ENCODE measurements at places on chromosomes 12 and 14. TPM values are rescaled to one million over a fixed set of nuclear protein-coding genes. Genes with fewer than 3 reads are reported as not detected.

DNA sequence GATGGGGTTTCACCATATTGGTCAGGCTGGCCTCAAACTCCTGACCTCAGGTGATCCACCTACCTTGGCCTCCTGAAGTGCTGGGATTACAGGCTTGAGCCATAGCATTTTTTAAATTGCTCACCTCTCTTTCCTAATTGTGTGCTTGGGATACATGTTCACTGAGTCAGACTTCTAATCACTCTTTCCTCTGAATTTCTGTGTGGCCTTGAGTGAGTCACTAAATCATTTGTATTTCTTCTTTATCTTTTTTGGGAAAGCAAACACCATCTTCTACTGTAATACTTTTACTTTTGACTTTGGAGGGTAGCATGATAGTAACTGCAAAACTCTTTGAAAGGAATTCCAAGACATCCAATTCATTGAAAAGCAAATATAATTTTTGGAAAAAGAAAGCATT, 60.8 kb downstream of the FLRT2 start:
- DNase-seq = no peak

DNA sequence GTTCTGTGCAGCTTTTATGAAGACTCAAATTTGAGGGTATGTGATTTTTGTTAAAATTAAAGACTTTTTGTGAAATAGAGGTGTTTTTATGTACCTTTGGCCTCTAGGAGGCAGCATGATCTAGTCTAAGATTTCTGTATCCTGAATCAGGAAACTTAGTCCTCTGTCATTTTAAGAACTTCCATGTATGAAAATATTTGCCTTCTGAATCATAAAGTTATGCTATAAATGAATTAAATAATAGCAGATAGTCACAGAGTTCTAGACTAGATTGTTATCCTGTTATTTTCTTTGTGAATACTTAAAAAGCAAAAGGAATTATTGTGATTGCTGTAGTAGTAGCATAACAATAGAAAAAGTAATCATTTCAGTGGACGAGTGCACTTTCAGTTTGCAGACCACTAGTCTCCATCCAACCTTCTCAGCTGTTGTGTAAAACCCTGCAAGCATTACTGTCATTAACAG, 56.3 kb downstream of the FGD4 start:
- DNase-seq = peak; percentile 56

GRCh38 chr12:2240390-2240789, 187.6 kb downstream of the CACNA1C start:
- no peak for DNase-seq

- no peak for DNase-seq
Measured at GRCh38 chr12:28082096-28082495, 108.2 kb upstream of the CCDC91 start.

- no peak for DNase-seq
Measured at GRCh38 chr14:21874946-21875345, 201.3 kb upstream of the OR4E1 start.

- no peak for DNase-seq
Measured at GRCh38 chr12:118649765-118650585, 273.6 kb downstream of the SUDS3 start.

GRCh38 chr14:101219896-101220703, 316.6 kb upstream of the RTL1 start:
- no peak for DNase-seq

DNA sequence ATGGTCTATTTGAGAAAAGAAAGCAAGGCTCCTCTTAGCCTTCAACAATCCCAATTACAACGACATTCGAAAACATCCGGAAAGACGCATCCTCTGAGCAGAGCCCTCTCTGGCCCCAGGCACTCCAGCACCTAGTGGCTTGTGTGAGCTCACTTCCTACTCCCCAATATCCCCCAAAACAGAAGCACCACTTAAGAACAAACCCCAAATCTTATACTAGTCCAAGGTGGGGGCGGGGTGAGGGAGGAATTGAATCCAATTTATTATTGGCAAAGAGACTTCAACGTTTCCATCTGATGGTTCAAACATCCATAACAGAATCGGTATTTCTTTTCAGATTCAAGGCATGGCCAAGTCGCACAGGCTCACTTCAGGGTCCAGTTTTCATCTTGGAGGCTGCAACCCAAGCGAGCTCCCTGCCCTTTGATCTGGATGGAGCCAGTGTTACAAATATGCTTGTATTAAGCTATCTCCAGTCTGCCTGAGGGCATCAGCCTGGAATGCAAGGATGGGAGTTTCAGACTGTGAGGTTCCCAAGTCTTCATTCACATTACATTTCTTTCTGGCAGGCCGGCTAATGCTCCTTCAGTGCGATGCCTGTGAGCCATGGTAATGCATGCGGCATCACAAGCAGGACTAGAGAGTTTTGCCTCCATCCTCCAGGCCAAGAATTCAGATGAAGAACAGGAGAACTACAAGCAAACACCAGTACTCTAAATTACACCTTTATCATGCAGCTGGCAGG, 132.5 kb upstream of the FOXN3 start:
- DNase-seq = no peak

GRCh38 chr12:6198985-6199530, 1.1 kb upstream of the CD9 start:
- no peak for DNase-seq

GRCh38 chr14:42335918-42336317, 729.2 kb downstream of the LRFN5 start:
- no peak for DNase-seq

GRCh38 chr12:102010265-102010994, 51.4 kb downstream of the WASHC3 start:
- DNase-seq = no peak

DNA sequence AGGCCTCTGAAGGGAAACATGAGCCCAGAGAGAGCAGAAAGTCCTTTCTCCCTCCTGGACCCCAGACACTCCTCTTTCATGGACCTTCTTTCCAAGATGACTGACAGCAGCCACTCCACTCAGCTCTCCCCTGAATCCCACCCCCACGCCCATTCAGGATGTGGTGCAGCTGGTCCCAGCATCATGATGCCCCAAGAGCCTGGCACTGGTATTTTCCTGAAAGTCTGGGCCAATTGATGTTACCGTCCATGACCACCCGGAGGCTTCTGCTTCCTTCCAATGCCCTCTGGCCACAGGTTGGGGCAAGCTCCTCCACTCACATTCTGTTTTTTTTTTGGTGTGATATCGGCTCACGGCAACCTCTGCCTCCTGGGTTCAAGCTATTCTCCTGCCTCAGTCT, 112.6 kb downstream of the CALM1 start:
- DNase-seq = no peak

DNA sequence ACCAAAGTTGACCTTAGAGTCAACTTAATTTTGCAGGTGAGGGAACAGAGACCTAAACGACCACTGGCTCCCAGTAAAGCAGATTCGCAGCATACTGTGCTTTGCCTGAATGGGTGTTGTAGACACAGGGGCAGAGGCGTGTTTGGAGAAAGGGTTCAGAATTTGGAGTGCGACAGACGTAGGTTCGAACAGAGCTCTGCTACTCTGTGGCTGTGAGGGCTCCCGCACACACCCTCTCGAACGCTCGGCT, 243 bp upstream of the TOMM20L start:
- no peak for DNase-seq

GRCh38 chr12:131202592-131203378, 249.1 kb downstream of the ADGRD1 start:
- DNase-seq = no peak

GRCh38 chr12:66552716-66553115, 126.2 kb downstream of the GRIP1 start:
- DNase-seq = no peak

- no peak for DNase-seq
Measured at GRCh38 chr14:56342494-56342942, 224.3 kb downstream of the PELI2 start.

DNA sequence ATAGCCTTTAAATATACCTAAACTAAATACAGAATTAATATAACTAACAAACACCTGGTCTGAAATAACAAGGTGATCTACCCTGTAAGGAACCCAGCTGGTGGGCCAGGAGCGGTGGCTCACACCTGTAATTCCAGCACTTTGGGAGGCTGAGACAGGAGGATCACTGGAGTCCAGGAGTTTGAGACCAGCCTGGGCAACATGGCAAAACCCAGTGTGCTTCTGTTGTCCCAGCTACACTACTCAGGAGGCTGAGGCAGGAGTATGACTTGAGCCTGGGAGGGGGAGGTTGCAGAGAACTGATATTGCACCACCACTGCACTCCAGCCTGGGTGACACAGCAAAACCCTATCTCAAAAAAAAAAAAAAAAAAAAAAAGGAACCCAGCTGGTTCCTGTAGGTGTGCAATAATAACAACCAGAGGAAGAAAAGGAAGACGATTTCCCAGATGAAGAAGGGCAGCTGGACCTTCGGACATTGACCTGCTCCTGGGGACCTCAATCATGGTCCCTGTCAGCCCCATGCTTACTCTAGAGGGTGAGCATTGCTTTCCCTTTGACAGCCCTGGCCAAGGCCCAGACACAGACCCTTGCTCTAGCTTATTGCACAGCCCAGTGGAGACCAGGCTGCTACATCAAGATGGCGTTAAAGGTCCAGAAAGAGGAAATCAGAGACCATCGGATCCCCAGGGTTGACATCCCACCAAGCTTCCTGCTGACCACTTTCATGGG, 5.4 kb downstream of the FOS start:
- no peak for DNase-seq

- no peak for DNase-seq
Measured at GRCh38 chr14:34931206-34931605, 51.6 kb upstream of the SRP54 start.

GRCh38 chr12:105384916-105385535, 54.5 kb downstream of the C12orf75 start:
- DNase-seq = no peak

DNA sequence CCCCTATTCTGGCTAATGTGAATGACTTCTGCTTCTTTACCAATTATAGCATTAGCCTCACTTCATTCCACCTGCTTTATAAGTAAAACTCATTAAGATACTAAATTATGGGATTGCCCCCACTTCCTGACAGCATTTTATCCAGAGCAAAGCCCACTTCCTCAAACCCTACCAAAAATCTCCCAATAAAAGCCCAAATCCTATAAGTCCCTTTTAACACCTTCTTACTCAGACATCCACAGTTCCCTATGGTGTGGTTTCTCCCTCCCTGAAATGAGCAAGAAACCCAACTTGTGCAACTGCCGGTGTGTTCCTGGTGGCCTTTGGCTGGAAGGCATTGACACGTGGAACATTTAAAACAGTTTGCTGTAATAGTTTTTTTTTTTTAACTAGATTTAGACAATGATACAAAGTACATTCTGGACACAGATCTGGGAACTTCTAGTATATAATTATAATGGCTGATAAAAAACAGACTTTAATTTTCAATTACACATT, 53.1 kb downstream of the BRMS1L start:
- DNase-seq = no peak

- no peak for DNase-seq
Measured at GRCh38 chr12:130334399-130334798, 3.3 kb upstream of the PIWIL1 start.

DNA sequence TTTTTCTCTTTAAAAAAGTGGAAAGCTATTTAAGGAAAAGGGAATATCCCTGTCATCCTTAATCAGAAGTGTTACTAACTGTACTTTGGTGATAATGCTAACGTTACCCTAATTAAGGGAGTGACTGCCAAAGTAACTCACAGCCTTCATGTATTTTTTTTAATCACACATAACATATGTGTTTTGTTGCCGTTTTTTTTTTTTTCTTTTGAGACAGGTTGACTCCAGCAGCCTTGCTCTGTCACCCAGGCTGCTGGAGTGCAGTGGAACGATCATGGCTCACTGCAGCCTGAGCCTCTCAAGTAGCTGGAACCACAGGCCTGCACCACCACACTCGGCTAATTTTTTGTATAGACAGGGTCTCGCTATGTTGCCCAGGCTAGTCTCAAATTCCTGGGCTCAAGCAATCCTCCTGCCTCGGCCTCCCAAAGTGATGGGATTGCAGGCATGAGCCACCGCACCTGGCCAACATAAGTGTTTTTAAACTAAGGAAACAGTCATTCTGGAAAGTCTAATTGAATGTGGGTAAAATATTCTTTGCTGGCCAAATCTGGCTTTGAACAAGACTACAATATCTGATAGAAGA, 56.5 kb downstream of the HECTD4 start:
- DNase-seq = no peak

DNA sequence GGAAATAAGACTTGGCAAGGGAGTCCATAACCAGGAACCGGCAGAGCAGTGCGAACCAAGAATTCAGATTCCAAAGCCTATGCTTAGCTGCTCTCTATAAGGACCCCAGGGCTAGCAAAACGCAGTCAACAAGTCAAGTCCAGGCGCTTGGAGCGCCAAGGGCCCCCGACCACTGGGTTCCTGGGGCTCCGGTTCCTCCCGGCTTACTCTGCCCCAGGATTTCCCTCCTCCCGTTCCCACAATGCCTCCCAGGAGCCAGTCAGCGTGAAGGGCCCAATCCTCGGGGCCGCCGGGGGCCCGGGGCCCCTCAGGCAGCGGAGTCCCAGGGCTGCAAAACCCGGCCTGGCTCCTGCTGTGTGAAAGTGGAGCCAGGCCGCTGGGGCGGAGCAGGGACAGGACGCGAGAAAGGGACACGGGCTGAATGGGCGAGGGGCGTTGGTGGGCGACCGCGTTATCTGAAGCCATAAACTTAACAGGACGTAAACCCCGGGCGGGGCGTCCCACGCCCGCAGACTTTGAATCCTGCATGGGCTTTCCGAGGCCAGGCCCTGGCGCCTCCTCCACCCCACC, 1.5 kb downstream of the KRT8 start:
- DNase-seq = no peak

- DNase-seq = no peak
Measured at GRCh38 chr12:93855261-93855660, 178.1 kb downstream of the CRADD start.

DNA sequence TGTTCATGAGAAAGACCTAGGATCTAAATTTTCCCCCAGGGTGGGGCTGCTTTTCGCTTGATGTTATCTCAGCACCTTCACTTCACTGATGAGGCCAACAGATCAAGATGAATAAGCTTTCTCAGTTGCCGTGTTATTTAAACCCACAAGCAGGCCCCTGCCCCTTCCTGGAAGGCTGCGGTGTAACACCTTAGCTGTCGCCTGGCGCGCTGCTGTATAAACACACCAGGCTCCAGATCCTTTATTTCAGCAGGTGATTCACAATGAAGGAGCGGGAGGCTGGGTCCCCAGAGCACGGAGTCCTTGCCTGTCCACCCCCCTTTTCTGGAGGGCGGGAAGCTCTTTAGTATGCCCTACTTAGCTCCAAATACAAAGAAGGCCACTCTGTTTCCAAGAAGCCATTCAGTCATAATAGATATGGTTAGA, 515.4 kb downstream of the FUT8 start:
- DNase-seq = no peak

DNA sequence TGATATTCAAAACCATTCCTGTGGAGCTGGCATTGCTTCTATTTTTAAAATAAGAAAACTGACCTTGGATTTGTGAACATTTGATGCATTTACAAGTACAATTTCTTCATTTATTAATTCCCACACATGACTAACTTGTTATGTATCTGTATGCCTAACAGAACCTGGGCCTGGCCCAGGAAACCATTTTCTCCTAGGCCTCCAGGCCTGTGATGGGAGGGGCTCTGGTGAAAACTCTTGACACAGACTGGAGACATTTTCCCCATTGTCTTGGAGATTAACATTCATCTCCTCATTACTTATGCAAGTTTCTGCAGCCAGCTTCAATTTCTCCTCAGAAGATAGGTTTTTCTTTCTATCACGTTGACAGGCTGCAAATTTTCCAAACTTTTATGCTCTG, 42.0 kb downstream of the GLIPR1L2 start:
- no peak for DNase-seq

Gene PRB4
- total RNA-seq = not detected

Gene C1QL4
- not detected for total RNA-seq

Gene NXPH4
- 0.79 TPM for total RNA-seq

Gene PTCSC3
- not detected for total RNA-seq

Gene PGF
- 7.3 TPM for total RNA-seq

Gene OR9K2
- not detected for total RNA-seq

Gene SP7
- not detected for total RNA-seq

Gene CD9
- 215 TPM for total RNA-seq

Gene DDN
- 0.74 TPM for total RNA-seq

Gene KMT2D
- total RNA-seq = 30.5 TPM
